ENCODE measurements at places on chromosomes 3 and 15.

DNA sequence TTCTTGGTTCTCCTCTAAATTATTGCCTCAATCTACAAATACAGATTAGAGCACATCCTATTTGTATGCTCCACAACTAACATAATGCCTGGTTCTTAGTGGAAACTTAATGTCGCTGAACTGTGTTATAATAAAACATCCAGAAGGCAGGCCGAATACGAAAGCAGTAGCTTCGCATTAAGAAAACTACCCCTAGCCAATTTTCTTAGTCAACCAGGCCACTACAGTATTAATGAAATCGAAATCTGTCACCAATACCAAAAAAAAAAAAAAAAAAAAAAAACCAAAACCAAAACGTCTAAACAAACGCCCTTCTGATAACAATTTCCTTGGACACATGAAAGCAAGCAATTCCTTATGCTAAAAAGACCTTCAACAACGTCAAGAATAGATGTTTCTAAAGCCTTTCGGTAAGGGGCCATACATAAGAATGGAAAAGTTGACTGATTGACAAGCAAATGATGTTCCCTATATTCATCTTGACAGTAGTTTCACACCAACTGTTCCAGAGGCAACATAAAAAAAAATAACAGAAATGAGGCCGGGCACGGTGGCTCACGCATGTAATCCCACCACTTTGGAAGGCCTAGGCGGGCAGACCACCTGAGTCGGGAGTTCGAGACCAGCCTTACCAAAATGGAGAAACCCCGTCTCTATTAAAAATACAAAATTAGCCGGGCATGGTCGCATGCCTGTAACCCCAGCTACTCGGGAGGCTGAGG, 1.3 kb downstream of the DENND6A start:
- DNase-seq: peak; percentile 48

GRCh38 chr3:10189557-10190354, 25.0 kb downstream of the IRAK2 start:
- peak; percentile 67 for DNase-seq

GRCh38 chr3:168024537-168024941, 71.2 kb downstream of the GOLIM4 start:
- DNase-seq: no peak

DNA sequence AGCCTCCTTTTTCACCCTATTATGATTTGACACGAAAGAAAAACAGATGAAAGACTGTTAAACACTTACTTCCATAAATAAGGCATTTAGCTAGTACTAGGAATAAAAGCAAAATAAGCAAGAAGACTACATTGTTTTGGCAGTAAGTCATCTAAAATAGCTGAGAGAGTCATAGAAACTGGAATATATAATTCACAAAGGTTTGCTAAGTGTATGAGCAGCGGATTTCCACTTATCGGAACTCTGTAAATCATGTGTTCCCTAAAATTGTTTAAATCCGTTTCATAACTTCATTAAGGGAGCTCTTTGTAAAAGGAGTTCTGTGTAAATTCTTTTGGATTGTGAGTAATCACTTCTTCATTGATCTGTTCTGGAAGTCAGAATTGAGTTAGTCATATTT, 202.5 kb upstream of the CBLB start:
- no peak for DNase-seq

DNA sequence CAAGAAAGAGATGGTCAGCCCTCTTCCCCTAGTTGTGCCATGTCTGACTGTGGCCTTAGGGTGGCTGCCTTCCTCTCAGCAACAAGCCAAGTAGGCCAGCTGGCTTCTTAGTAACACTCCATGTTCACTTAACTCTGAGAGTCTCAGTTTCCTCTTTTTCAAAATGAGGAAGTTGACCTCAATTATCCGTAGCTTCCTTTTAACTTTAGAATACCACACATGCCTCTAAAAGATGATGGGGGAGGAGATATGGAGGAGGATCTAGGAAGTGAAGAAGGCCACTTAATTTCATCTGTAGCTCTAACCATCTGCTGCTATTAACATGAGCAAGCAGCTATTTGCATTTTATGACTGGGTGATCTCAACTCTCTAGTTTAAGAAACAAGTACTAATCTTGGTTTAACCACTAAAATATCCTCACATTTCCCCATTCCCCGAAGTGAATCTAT, 32.9 kb downstream of the CD200R1L start:
- DNase-seq: peak; percentile 59
